Type B pancreatic cell (in vitro differentiated cells): ENCODE measurements at places on chromosomes 16 and 17. TPM values are rescaled to one million over a fixed set of nuclear protein-coding genes. Genes with fewer than 3 reads are reported as not detected.

GRCh38 chr16:2468725-2469398, 2.2 kb upstream of the NTN3 start:
- no peak for DNase-seq

DNA sequence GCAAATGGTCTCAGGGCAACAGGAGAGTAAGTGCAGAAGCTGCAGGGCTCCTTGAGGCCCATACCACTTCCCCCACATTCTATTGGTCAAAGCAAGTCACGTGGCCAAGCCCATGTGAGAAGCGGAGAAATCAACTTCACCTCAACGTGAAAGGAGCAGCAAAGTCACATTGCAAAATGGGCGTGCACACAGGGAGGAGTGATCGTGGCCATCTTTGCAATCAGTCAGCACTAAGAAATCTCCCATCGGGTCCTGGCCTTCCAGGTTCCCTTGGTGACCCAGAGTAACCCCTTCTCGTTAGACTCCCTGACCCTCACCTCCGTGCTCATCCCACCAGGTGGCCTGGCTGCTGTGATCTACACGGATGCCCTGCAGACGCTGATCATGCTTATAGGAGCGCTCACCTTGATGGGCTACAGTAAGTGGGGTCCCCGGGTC, 38.0 kb downstream of the SLC5A11 start:
- DNase-seq: no peak

- no peak for DNase-seq
Measured at GRCh38 chr16:58492066-58492465, 7.9 kb upstream of the NDRG4 start.

KRTAP9-8 gene
- not detected in 2 replicates for total RNA-seq

ABCC12 gene
- total RNA-seq: 0.10 TPM in 1 of 2 replicates, not detected in the other

DNA sequence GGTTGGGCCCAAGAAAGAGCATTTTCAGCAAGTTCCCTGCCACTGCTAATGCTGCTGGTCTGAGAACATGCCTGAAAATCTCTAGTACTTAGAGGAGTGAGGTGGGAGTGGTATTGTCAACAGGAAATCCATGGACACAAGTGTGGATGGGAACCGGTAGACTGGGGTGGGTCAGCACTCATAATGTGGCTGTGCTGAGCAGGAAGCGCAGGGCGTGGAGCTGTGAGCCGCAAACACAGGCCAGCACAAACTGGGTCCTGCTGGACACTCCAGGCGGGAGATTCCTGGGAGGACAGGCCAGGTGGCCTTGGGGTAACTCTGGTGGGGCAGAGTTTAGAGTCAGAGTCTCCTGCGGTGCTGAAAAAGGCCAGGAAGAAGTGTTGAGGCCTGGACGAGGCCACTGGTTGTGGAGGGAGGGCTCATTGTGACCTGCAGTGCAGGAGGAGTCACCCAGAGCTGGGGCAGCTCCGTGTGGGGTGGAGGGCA, 62.6 kb downstream of the BANP start:
- DNase-seq: no peak

FOXJ1 gene
- 5.3 and 18.2 TPM in 2 replicates for total RNA-seq

CSH2 gene
- not detected in 2 replicates for total RNA-seq

DNA sequence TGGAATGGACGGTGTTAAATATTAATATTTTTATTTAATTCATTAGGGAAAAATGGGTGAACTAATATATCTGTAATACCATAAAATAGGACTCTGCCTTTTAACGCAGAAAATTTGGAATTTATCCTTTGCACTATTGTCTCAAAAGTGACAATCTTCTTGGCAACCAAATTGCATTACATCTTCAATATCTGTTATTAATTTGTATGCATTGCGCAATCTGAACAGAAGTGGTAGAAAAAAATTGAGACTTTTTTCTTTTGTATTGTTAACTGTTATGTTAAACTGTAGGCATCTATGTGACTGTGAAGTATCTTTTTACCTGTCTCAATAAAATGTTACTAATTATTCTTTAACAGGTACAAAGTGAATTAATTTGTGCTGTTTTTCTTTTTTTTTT, 55.6 kb downstream of the PPM1E start:
- no peak for DNase-seq

HOXB8 gene
- 16.0 and 17.1 TPM in 2 replicates for total RNA-seq

- no peak for DNase-seq
Measured at GRCh38 chr17:37317867-37318266, 57.9 kb upstream of the C17orf78 start.

MPV17L gene
- 7.6 and 11.5 TPM in 2 replicates for total RNA-seq

DNA sequence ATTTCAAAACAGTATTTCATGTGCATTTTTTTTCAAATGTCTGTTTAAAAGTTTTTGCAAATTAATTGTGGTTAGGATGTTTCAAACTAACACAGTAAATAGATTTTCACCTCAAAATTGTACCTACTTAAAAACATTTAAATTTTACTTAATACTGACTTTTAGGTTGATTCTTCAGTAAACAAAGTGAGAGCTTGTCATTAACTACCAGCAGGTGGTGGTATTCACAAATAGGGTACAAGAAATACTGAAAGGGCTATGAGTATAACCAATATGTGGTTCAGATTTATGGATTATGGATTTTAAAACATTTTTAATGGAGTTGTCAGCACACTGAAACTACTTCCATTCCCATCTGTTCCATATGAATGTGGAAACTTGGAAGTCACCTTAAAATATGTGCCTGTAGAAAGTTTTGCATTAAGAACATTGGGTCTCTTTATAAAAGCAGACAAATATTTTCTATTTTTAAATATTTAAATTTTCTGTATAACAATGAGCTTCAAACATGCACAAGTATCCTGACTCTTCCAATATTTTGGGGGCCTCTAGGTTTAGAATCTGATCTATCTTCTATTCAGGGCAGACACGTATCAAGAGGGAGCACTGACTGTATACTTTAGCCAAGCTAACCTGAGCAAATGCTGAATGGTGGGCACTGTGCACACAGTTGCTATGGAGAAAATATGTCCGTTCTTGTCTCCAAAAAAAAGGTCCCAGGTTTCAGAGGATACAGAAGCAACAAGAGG, 155.6 kb downstream of the SNX11 start:
- DNase-seq: no peak

GRCh38 chr16:11084484-11084875, 140.1 kb downstream of the CLEC16A start:
- no peak for DNase-seq

MATCAP1 gene
- 43.5 and 77.8 TPM in 2 replicates for total RNA-seq

- DNase-seq: no peak
Measured at GRCh38 chr17:36578671-36579070, 13.0 kb upstream of the DHRS11 start.

TNFRSF12A gene
- total RNA-seq: 24.0 and 55.5 TPM in 2 replicates

SHBG gene
- total RNA-seq: 2.0 and 3.0 TPM in 2 replicates

- DNase-seq: no peak
Measured at GRCh38 chr17:13350466-13350865, 251.3 kb downstream of the HS3ST3A1 start.

ETV4 gene
- 18.3 and 28.2 TPM in 2 replicates for total RNA-seq

MT3 gene
- not detected in 2 replicates for total RNA-seq

NLGN2 gene
- 15.0 and 68.4 TPM in 2 replicates for total RNA-seq

DNA sequence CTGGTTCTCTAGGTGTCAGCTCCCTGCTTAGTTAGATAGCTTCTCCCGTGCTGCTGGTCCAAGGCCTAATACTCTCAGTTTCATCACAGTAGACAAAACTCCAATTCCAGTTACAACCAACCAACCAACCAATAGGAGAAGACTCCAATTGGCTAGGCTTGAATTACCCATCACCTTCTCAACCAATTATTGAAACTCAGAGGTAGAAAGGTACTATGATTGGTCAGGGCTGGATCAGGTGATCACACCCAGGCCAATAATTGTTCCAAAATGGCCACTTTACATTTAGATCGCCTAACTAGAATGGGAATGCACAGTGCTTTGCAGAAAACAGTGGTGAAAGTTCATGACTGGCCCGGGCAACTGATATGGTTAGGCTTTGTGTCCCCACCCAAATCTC, 49.5 kb upstream of the CRHR1 start:
- DNase-seq: no peak

SLC38A8 gene
- total RNA-seq: not detected in 2 replicates

NPIPB12 gene
- total RNA-seq: 40.1 and 50.2 TPM in 2 replicates

LRRC36 gene
- 0.38 and 1.1 TPM in 2 replicates for total RNA-seq

- DNase-seq: no peak
Measured at GRCh38 chr16:87138316-87138715, 178.9 kb downstream of the C16orf95 start.

MT1A gene
- total RNA-seq: not detected in 2 replicates

MT1G gene
- total RNA-seq: 2.8 and 4.8 TPM in 2 replicates
